Stomach (tissue), 19 donors: ENCODE measurements at places on chromosomes 4 and X.

- DNase-seq = no peak
These were observed 32.7 kb downstream of the ACE2 start for GRCh38 chrX:15567886-15568616.

DNA sequence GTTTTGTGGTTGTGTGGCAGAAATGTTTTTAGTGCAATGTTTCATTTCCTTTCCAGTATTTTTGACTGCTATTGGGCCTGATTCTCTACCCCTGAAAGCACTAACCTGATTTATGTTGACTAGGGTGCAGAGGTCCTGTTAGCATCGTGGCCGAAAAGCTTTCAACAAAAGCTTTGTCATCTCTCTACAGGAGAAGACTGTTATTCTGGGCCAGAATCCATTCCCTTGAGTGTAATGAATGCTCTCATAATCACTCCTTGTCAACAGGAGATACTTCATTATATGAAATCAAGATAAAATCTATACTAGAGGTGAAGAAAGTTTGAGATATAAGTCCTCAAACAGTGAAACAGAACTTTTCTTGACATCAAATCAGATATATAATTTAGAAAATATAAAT is 195.5 kb downstream of the ZNF330 start:
- no peak for DNase-seq

DNA sequence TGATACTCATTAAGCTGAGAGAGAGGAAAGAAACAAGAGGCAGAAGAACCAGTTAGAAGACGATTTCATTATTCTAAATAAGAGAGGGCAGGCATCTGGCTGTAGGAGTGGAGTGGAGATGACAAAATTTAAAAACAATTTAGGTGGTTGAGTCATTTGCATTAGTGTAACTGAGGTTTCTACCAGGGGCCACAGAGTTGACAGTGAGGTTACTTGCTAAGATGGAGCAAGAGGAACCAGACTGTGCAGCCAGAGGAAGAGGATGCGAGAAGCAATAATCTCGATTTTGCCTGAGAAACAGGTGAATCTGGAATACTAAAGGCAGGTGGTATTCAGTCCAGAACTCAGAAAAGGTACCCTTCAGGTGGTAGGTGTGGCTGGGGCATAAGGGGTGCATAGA is 491.9 kb downstream of the MID1IP1 start:
- DNase-seq = no peak

DNA sequence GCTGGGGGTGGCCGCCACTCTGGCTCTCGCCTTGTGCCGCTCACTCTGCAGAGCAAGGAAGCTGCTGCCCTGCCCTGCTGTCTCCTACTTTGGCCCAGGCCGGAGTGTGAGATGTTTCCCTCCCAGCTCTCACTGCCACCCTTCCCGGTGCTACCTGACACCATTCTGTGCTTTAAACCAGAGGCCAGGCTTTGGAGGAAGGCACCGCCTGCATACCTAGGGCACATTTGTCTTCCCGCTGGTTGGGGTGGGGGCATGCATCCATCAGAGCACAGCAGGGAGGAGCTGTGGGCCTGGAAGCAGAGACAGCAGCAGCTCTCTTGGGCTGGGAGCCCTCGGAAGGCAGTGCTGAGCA is 96.9 kb upstream of the PSAPL1 start:
- no peak for DNase-seq
